ENCODE measurements at places on chromosomes 3 and 15.

DNA sequence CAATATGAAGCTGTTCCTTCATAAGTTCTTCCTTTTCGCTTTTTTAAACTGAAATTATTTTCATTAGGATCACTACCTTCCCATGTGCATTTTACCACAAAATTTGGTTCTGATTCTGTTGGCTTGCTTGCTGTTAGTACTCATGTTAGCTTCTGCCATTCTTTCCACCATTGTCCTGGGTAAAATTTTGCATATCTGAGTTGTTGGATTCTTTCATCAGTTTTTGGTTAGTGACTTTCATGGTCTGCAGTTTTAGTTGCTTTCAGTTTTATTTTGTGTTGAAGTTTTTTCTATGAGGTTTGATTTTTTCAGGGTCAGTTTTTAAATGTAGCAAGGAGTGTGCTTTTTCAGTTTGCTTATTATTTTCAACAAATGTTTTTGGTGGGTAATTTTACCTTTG lies 71.9 kb downstream of the SMAD3 start:
- DNase-seq, result no peak

DNA sequence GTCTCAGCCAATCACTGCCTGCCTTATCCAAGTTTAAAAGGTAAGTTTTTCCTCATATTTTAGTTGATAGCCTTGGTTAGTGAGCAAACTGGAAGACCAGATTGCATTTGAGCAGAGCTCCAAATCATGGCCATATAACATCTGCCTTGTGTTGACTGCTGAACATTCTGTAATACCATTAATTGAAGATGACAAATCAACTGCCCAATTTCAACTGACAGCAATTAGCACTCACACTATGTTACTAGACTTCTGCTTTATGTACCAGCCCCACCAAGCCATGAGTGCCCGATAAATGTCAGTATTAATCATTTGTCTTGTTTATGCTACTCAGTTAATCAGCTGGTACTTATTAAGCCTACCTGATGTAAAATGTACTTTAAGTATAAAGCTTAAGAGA lies 83.1 kb downstream of the CGGBP1 start:
- DNase-seq, result no peak

DNA sequence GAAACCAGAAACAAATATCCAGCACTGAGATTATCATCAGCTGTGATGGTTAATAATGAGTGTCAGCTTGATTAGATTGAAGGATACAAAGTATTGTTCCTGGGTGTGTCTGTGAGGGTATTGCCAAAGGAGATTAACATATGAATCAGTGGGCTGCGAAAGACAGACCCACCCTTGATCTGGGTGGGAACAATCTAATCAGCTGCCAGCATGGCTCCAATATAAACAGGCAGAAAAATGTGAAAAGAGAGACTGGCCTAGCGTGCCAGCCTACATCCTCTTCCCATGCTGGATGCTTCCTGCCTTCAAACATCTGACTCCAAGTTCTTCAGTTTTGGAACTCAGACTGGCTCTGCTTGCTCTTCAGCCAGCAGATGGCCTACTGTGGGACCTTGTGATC lies 869.5 kb downstream of the SI start:
- no peak for DNase-seq

- no peak for DNase-seq
Observed at GRCh38 chr3:115363071-115363470, 216.0 kb upstream of the ZBTB20 start.

- DNase-seq, result no peak
Observed at GRCh38 chr3:171187706-171188290, 161.3 kb upstream of the SLC2A2 start.

GRCh38 chr3:194040516-194041273 lies 95.3 kb upstream of the HES1 start:
- no peak for DNase-seq

DNA sequence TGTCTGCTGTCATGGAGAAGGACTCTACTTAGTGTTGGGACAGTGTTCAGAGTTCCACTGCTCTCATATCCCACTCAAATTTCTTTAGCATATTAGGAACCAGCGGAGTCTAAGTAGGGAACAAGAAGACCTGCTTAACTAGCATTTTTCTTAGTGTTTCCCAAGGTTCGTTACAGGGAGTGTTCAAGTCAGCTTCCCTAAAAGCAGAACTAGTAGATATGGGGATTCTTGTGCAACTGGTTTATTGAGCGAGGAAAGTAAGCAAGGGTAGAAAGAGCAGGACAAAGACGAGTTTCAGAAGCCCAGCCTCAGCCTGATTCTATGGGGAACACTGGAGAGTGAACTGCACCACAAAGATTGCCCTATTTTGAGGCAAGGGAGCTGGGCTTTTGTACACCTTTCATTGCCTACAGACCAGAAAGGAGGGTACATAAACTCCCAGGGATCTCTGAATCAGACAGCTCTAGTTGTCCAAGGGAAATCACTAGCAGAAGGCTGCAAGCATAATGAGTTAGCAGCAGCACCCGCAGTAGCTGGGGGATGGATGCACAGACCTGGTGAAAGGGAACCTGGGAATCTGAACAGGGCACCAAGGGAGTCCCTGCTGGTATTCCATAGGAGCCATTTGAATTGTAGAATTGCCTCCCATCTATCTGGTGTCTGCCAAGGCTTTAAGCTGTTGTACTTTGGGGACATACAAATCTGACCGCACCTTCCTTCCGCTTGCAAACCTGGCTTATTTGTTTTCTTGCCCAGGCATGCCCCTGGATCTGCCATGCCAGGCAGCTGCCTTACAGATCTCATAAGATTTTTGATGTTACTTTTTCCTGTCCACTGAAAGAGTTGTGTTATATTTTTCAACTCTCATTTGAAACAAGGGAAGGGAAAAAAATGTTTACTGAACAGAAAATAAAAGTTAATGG lies 15.1 kb downstream of the CMTM7 start:
- no peak for DNase-seq

DNA sequence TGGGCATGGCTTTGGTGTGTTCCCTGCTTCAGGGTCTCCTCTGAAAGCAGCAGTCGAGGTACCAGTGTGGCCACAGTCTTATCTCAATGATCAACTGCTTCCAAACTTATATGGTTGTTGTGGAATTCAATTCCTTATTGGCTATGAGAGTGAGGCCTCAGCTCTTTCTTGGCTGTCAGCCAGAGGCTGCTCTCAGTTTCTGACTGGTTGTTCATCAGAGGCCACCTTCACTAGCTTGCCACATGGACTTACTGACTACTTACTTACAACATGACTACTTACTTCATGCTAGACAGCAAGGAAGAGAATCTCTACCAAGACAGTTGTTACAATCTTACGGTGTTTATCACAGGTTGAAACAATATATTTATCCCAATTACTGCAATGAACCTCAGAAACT lies 789.2 kb downstream of the DIPK2A start:
- no peak for DNase-seq

- no peak for DNase-seq
Observed at GRCh38 chr3:138124706-138125355, 7.4 kb downstream of the A4GNT start.

GRCh38 chr3:194720048-194720447 lies 34.4 kb downstream of the FAM43A start:
- no peak for DNase-seq

DNA sequence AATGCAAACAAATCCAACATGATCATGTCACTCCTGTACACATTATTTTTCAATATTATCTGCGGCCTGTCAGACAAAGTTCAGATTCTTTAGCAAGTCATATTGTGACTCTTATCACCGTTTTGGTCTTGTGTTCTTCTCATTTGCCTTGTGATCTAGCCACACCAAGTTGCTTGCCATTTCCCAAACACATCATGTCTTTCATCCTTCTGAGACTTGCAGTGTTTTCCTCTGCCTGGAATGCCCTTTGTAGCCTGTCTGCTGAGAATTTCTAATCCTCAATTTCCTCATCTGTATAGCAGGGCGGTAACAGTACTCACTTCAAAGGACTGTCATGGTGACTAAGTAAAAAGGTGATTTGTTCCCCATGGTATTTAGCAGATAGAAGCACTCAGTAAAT lies 135.0 kb downstream of the GREM1 start:
- no peak for DNase-seq

DNA sequence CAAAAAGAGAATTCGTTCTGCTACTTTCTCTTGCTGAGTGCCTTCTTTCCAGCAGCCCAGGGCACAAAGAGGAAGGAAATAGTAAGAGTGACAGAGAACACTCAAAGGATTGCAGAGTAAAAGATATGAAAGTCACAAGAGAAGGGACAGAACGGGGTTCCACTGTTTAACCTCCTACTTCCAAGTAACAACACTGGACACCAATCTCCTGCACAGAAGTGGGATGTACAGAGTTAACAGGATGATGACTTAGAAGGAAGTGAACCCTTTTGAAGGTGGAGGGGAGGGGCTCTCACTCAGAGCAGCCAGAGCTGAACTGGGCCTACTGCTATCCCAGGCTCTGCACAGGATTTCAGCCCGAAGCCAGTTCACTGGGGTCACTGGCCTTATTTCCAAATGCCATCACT lies 130.1 kb upstream of the PRICKLE2 start:
- DNase-seq, result no peak

- no peak for DNase-seq
Observed at GRCh38 chr3:108292450-108292849, 3.9 kb upstream of the HHLA2 start.

DNA sequence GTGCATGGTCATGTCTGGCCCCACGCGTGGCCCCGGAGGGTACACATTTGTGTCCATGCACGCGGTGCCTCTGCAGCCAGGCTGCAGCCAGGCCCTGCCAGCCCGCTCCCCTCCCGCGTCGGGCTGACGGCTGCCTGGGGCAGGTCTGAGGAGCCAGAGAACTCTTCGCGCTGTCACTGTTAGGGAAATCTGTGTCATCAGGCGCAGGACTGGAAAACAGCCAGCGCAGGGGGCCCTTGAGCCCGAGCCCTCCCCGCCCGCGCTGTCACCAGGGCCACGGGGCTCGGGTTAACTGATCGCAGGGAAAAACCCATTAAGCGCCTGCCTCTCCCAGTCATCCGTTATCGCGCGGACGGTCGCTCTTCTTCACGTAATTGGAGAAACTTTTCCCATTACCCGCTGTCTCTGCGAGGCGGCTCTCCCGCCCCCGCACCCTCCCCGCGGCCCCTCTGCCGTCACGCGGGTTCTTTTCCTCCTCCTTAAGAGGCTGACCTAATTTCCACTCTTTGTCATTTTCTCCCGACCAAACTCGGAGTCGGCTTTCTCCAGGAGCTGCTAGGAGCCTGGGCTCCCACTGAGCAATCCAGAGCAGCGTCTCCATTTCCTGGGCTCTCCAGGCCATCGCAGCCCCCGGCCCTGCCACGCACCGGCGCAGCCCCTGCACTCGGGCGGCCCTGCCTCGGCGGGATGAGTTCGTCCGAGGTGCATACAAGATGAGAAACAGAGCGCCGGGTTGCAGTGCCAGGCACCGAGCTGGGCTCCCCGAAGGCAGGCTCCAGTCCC lies 57.5 kb upstream of the PRR23E start:
- peak; percentile 57 for DNase-seq

DNA sequence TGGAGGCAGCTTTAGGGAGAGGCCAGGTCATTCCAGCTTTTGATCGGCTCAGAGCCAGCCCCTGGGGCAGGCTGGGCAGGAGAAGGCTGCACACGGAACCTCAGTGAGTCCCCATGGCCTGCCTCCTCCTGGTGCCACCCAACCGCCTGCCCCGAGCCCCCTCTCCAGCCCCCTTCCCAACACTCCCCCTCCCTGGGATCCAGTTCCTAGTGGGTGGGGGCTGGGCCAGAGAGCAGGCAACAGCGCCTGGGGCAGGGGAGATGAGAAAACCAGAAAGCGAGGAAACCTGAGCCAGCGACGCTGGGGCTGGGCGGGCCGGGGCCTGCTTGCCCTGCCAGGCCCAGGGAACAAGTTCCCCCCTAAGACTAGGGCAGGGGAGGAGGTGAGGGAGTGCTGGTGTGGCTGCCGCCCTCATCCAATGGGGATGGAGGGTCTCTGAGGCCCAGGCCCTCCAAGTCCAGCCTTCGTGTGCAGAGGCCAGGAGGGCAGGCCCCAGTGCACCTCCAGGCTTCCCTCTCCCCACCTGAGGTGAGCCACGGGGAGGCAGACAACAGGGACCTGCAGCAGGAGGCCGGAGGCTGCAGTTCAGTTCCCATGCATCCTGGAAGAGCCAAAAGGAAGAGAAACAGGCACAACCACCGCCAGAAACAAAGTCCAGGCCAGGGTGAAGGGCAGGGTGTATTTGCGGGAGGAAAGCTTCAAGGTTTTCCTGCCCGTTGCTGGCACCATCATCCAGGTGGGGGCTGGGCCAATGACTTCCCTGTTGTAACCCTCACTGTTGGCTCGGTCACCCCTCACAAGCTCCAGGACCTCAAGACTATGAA lies 4.0 kb upstream of the SEMA3F start:
- no peak for DNase-seq

GRCh38 chr15:56794553-56795329 lies 61.4 kb upstream of the ZNF280D start:
- no peak for DNase-seq

DNA sequence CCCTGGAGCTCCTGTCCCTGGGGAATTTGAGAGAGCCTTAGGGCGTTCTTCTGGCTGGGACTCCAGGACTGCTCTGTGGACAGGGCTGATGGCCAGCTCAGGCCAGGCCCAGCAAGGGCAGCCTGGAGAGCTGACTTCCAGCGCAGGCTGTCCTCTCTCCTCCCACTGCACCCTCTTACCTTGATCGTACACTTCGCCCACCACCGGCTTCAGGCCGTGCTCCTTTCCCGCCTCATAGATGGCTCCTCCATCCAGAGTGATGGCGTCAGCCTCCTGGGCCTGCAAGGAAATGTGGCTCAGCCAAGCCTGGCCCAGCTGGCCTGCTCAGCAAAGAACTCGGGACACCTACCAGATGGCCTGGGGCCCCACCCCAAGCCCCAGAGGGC lies 3.1 kb downstream of the MELTF start:
- no peak for DNase-seq

DNA sequence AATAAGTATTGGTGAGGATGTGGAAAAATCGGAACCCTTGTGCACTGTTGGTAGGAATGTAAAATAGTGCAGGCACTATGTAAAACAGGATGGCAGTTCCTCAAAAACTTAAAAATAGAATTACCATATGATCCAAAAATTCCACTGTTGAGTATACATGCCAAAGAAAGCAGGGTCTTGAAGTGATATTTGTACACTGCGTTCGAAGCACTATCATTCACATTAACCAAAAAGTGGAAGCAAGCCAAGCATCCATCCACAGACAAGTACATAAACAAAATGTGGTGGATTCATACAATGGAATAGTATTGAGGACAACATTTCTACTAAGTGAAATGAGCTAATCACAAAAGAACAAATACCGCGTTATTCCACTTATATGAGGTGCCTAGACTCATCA lies 200.7 kb downstream of the TJP1 start:
- no peak for DNase-seq

DNA sequence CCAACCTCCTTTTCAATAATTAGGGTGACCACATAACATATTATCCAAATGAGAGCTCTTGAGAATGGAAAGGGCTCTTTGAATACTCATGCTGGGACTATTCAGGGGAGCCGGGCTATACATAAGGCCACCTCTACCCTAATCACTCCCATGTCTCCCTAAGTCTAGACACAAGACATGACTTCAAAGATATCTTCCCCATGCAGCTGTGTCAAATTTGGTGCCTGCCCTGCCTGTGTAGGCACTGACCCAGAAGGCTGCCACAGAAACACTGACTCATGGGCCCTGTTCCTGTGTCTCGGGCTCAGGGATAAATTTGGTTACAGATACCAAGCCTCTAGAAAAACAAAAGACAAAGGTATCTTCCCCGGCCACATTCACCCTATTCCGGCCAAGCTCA lies 70.3 kb downstream of the MYLK start:
- no peak for DNase-seq

- no peak for DNase-seq
Observed at GRCh38 chr3:95539950-95540483, 1274.4 kb upstream of the EPHA6 start.

- DNase-seq, result peak; percentile 63
Observed at GRCh38 chr3:156459434-156459833, 95.5 kb downstream of the SSR3 start.

Measured in Right ventricle myocardium superior (tissue), 1 donor.